ENCODE measurements at places on chromosomes 4 and X. TPM values are rescaled to one million over a fixed set of nuclear protein-coding genes. Genes with fewer than 3 reads are reported as not detected.

The MND1 gene
- total RNA-seq = 0.54 TPM

The APOOL gene
- 3.0 TPM for total RNA-seq

The TLR6 gene
- total RNA-seq = 4.3 TPM

DNA sequence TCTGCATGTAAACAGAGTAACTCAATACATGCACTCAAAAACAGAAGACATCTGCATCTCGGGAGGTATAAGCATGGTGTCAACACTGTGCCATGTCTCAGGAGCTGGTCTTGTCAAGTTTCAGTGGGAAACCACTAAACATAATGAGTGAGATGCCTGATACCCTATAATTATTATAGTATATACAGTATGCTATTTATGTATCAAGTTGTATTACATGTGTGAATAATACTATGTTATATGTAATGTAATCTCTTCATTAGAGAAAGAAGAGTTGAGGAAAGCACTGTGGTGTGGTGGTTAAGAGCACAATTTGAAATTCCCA lies 2.5 kb downstream of the PPBP start:
- no peak for DNase-seq

DNA sequence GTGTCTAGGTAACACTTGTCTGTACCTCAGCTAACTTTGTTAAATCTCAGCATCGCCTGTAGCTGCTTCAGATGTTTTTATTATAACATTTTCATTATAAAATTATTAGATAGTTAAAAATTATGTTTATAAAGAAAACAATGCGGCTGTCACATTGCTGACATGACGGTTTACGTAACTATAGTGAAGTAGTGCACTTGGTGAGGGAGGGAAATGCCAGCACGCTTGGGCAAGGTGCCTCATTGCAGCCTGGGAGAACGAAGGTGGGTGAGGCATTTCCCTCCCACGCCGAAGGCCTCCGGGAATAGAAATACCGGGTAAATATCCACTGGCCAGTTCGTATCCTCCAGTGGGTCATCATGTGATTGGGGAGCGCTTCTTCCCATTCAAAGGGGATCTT lies 15.9 kb downstream of the TMEM187 start:
- DNase-seq = no peak

The PPP2R2C gene
- total RNA-seq = under 0.01 TPM

DNA sequence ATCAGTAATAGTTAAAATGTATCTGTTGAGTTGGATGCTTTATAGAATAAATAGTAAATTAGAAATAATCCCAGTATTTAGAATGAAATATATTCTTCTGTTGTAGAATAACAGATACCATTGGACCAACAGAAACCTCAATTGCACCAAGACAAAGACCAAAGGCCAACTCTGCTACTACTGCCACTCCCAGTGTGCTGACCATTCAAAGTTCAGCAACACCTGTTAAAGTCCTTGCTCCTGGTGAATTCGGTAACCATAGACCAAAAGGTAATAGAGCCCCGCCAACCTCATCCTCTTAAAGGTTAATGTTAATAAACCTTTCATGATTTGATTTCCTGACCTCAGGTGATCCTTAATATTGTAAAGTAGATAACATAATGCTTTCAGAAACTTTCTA lies 73.8 kb downstream of the PAQR3 start:
- no peak for DNase-seq

- no peak for DNase-seq
Observed at GRCh38 chr4:40728333-40728732, 21.4 kb upstream of the NSUN7 start.

DNA sequence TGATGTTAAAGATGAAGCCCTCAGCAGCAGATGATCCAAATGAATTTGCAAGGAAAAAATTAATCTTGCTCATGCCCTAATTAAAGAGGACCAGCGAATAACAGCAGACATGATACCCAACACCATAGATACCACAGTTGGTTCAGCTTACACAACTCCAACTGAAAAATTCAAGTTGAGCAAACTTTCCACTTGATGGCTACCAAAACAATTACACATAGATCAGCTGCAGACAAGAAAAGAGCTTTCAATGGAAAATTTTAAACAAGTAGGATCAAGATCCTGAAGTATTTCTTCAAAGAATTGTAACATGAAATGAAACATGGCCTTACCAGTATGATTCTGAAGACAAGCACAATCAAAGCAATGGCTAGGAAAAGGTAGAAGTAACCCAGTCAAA lies 90.0 kb downstream of the KLHL13 start:
- DNase-seq = no peak

The BCLAF3 gene
- 1.6 TPM for total RNA-seq

The TLL1 gene
- total RNA-seq = not detected

GRCh38 chr4:139508581-139509237 lies 47.3 kb downstream of the SETD7 start:
- no peak for DNase-seq

- DNase-seq = no peak
Observed at GRCh38 chrX:150605603-150606002, 37.2 kb downstream of the MTM1 start.

- no peak for DNase-seq
Observed at GRCh38 chr4:7156328-7156727, 36.0 kb upstream of the SORCS2 start.

The F8A2 gene
- total RNA-seq = not detected

DNA sequence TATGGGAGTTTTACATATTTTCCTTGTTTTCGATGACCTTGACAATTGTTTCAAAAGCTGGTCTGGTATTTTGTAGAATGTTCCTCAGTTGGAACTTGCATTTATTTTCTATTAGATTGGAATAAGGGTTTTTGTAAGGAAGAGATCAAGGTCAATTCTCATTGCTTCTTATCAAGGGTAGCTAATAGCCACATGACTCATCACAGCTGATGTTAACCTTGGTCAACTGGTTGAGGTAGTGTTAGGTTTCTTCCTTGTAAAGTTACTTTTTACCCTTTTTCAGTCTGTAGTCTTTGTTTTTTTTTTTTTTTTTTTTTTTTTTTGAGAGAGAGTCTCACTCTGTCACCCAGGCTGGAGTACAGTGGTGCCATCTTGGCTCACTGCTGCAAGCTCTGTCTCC lies 257.2 kb downstream of the SNCA start:
- DNase-seq = no peak

DNA sequence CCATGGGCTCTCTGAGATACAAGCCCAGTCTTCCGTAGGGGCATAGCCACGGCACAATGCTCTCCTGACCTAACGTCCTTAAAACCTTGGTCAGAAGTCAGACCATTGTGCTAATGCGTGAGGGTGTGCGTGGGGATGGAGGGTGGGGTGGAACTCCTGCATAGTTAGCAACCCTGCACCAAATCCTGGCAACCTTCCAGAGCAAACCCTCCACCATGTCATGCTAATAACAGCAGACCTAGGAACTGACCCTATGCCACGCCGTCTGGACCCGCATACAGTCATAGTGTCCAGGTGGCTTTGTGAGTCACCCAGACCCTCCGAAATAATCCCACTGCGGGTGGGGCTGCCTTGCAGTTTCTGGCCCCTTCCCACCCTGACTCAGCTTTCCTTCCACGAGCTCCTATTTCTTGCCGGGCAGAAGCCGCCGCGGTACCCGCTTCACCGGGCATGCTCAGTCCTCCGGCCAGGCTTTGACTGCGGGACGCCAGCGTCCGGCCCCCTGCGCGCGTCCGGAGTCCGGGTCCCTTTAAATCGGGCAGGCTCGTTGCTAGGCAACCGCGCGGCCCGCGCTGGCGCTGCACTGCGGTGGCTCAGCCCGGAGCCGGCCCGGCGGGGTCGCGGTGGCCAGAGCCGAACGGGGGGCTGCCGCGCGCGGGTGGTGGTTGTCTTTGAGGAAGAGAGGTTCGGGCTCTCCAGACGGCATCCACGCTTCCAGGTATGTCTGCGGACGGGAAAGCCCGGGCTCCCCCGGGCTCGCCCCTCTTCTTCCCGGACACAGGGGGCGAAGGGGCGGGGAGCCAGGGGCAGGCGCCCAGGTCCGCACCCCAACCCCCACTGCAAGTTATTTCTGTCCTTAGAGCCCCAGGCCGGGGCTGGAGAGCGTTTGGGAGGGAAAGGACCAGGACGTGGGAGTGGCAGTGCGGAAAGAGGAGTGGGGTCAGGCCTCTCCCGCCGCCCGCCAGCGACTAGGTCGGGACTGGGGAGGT lies at the start of gene CCDC160:
Gene CCDC160, plus strand, starts transcription at position 557 of the 989 bp plus-strand sequence. CDS start 7,619 bp downstream, outside the sequence.
- no peak for DNase-seq

DNA sequence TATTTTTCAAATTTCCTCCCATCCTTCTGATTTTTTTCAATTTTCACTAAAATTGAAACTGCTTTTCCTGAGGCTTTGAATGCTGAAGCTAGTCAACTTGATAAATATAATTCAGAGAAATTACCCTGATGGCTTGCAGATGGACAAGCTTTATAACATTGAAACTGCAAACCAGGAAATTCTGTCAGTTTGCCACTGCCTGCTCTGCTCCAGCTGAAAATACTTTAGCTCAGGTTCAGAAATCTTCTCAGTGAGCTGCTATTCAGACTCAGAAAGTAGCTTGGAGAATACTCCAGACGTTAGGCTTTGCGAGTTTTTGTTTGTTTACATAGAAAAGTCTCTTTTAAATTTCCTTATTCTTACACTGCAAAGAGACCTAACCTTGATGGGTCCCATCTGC lies 1574.7 kb downstream of the STIM2 start:
- DNase-seq = no peak

GRCh38 chrX:103464774-103465117 lies 54.5 kb downstream of the RAB40A start:
- DNase-seq = peak; percentile 61

GRCh38 chrX:24277405-24277804 lies 36.5 kb downstream of the SUPT20HL2 start:
- DNase-seq = no peak

DNA sequence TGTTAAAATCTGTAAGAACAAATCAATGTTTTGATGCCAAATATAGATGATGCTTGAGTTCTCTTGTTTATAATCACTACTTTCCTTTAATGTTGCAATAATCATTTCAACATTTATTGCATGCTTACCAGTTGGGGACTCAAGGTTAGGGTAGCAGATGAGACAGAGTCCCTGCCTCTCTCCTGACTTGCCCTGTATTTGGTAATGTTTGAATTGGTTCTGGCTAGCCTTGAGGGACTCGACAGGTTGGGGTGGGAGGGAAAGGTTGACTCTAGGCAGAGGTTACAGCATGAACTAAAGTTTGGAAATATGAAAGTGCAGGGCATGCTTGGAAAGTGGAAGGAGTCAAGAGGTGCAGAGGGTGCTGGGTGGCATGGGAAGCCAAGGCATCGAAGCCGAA lies 2.0 kb downstream of the SEC24B start:
- DNase-seq = no peak

DNA sequence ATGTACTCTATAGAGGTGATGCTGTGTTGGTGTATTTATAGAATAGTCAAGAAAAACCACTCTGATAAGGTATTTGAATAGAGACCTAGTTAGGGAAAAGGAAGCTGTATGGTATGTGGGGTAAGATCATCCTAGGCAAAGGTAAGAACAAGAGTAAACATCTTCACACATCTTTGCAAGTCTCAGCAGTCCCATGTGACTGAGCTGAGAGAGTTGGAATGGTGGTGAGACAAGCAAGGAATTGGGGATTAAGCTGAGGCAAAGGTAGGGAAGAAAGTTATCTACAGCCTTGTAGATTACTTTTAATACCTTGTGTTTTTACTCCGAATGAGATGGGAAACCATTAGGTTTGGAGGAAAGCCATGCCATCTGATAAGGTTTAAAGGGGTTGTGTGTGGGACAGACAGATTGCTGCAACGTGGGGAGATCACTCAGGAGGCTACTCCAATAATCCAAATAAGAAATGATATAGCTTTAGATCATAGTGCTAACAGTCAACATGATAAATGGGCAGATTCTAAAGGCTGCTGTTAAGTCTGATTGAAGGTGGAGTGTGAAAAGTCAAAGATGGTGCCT lies 31.7 kb upstream of the MANBA start:
- DNase-seq = no peak

GRCh38 chr4:145939856-145940255 lies 1.2 kb upstream of the ZNF827 start:
- DNase-seq = no peak
